Midbrain (tissue), 1 donor: ENCODE measurements at places on chromosomes 7 and 10.

- DNase-seq: no peak
Measured at GRCh38 chr7:157054927-157055326, 44.5 kb upstream of the MNX1 start.

DNA sequence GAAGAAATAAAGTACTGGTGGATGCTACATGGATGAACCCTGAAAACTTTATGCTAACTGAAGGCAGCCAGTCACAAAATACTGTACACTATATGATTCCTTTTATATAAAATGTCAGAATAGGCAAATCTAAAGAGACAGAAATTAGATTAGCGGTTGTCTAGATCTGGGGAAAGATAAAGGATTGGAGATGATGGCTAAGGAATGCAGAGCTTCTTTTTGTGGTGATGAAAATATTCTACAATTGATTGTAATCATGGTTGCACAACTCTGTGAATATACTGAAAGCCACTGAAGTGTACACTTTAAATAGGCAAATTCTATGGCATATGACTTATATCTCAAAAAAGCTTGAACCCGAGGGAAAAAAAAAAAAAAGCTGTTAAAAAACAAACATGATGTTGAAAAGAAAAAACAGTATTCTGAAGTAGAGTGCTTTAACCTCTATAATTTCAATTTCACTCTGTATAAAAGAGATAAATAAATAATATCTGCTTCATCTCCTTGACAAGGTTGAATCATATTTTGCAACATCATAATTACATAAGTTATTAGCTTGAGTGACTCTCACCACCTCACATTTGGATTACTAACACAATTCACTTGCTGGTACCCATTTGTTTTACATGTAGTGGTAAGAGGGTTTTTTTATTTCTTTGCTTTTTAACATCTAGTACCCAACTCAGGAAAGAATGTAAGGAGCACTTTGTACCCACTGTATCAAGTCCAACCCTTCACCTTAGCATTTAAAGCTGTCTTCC, 2.8 kb upstream of the GNAI1 start:
- DNase-seq: no peak

GRCh38 chr7:24980534-24981170, 674 bp upstream of the OSBPL3 start:
- DNase-seq: no peak

DNA sequence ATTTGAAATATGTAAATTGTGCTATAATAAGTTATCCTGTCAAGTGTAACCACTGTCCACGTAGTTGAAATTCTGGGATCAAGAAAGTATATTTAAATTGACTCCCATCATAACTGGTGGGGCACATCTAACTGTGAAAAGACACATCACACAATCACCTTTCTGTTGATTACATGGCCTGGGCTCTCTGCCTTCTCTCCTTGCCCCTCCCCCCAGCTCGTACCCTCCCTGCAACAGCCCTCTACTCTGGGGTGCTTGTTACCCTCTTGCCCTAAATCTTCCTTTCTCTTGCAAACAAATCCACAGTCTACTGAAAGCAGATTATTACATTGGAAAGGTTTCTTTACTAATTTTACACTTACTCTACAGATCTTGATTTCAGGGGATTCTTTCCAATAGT, 56.3 kb downstream of the CCDC186 start:
- DNase-seq: no peak

- no peak for DNase-seq
Measured at GRCh38 chr10:80323311-80323710, 33.2 kb downstream of the DYDC1 start.

- DNase-seq: no peak
Measured at GRCh38 chr10:77157248-77158019, 480.2 kb downstream of the KCNMA1 start.

DNA sequence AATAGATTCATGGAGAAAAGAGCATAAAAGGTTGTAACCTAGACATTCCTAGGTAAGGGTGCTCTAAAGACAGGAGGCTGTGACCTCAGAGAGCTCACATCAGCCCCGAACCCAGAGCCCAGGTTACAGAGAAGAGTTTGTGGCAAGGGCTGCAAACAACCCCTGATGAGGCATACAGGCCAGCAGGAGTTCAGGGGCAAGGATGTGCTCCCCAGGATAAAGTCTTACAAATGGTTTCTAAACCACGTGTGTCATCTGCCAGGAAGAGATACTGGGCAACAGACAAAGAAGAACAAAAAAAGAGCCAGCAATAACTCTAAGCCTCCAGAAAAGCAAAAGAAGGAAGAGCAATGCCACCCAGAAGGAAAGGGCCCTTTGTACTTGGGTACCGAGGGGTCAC, 27.7 kb downstream of the NCAPG2 start:
- DNase-seq: no peak

DNA sequence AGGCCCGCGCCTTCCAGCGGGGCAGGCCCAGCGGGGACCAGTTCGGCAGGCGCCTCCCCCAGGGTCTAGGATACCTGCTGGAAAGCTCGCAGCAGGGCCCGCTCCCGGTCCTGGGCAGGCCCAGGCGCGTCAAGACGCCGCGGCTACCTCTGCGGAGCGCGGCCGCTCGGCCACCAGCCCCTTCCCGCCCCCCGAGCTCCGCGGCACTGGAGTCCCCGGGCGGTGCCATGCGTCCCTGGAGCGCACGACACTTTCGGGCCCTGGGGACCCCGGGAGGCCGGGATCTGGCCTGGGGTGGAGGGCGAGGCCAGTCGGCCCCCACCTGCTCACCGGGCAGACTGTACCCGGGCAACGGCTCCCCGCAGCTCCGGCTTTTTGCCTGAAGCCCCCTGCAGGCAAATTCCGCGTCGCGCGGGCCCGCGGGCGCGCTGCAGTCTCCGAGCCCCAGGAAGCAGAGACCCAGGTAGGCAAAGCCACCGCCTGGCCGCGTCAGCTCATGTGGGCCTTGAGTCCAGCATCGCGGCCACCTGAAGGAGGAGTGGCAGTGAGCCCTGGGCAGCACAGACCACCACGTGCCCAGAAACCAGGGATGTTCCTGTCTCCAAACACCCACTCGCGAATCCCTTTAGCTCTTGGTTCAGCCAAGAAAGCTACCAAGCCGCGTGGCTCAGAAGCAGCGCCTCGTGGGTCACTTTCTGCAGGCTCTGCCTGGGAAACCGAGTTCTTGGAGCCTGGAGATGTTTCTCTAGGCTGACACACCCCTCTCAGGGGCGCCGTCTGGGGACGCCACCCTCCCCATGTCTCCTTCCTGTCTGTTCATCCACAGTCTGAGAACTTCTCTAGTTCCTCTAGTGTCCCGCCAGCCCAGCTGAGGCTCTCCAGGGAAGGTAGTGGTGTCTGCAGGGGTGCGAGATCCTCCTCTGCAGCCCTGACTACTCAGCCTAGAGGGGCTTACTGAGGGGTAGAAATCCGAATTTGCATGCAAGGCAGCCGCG, 46.1 kb upstream of the APBB1IP start:
- peak; percentile 19 for DNase-seq

- no peak for DNase-seq
Measured at GRCh38 chr7:158403013-158403821, 184.4 kb downstream of the PTPRN2 start.

- DNase-seq: peak; percentile 75
Measured at GRCh38 chr7:73721377-73721817, 1.9 kb upstream of the STX1A start.

DNA sequence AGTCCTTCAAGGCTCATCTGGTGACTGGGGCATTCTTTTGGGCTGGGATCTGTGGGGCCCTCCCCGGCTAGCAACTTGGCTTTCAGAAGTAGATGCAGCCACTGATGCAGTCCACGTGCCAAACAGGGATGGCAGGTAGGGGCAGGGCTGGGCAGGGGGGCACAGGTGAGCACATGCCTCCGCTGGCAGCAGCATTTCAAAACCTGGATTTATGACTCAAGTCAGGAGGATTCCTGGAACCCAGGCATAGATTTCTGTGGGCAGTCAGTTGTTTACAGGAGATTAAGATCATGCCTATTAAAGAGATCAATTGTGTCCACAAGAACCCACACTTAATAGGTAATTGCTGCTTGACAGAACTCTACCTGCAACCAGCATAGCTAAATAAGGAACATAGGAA, 839 bp upstream of the HABP2 start:
- no peak for DNase-seq

GRCh38 chr7:103683348-103683747, 237.3 kb upstream of the SLC26A5 start:
- no peak for DNase-seq

GRCh38 chr10:71830726-71831125, 20.3 kb downstream of the PSAP start:
- DNase-seq: no peak

DNA sequence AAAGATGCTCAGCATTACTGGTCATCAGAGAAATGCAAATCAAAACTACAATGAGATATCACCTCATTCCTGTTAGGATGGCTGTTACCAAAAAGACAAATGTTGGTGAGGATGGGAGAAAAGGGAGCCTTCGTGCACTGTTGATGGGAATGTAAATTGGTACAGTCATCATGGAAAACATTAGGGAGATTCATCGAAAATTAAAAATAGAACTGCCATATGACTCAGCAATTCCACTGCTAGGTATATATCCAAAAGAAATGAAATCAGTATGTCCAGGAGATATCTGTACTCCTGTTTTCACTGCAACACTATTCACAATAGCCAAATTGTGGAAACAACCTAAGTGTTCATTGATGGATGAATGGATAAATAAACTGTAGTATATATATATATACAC, 228.1 kb downstream of the ACTR3B start:
- no peak for DNase-seq

DNA sequence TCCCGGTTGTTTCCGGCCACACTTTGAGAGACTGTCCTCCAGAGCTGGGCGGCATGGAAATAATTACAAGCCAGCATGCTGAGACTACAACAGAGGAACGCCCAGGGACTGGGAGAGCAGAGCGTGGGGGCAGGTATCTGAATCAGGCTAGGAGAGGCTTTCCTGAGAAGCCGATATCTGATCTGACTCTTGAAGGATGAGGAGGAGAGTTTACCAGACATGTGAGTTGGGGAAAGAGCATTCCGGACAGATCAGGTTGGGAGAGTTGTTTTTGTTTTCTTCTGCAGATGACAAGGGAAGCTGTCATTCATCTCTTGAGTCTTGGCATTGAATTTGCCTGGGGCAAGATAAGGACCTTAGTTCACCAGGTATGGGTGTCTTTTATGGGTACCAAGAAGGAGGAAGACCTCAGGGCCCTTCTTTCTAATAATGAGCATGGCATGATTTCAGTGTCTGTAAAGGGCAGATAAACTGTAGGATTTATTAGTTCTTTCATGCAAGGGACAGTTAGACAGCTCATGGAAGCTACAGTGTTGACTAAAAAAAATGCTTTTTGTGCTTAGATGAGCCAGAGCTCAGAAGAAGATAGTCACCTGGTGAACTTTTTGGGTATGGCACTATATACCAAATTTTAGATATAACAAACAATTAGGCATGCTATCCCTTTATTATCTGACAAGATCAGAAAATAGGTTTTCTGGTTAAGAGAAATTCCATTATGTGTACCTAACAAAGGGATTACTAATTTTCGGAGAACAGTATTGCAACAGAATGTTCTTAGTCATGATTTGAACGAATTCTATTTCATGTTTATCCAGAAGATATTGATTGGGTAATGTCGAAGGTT, 36.2 kb downstream of the WBP1L start:
- no peak for DNase-seq

GRCh38 chr7:106659166-106659962, 1.6 kb downstream of the CCDC71L start:
- DNase-seq: no peak

- DNase-seq: no peak
Measured at GRCh38 chr7:157392256-157393037, 55.6 kb downstream of the DNAJB6 start.

DNA sequence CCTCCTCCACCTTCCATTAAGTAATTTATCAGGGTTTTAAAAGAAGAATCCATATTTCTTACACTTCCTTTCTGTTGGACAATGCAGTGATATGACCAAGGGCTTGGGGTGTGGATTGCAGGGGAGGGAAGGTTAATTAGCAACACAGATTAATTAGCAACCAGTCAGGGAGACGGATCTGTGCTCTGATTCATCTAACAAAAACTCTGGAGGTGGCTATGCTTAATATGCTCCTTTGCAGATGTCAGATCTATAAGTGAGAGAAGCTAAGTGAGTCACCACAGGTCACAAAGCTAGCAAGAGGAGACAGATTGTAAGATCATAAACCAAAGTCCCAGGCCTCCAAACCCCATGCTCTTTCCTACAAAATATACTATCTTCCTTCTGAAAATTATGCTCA, 178.8 kb upstream of the ITGB1 start:
- DNase-seq: no peak

DNA sequence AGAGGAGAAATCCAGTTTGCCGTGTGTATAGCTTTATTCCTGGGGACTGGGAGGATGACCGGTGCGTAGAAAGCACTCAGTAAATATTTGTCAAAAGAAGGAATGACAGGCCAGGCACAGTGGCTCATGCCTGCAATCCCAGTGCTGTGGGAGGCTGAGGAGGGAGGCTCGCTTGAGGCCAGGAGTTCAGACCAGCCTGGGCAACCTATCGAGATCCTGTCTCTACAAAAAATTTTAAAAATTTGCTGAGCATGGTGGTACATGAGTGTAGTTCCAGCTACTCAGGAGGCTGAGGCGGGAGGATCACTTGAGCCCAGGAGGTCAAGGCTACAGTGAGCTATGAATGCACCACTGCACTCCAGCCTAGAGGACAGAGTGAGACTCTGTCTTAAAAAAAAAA, 15.8 kb downstream of the EPHB4 start:
- DNase-seq: no peak

- DNase-seq: no peak
Measured at GRCh38 chr10:63416376-63416775, 49.4 kb downstream of the JMJD1C start.

- DNase-seq: no peak
Measured at GRCh38 chr10:114420811-114421485, 16.6 kb upstream of the AFAP1L2 start.

DNA sequence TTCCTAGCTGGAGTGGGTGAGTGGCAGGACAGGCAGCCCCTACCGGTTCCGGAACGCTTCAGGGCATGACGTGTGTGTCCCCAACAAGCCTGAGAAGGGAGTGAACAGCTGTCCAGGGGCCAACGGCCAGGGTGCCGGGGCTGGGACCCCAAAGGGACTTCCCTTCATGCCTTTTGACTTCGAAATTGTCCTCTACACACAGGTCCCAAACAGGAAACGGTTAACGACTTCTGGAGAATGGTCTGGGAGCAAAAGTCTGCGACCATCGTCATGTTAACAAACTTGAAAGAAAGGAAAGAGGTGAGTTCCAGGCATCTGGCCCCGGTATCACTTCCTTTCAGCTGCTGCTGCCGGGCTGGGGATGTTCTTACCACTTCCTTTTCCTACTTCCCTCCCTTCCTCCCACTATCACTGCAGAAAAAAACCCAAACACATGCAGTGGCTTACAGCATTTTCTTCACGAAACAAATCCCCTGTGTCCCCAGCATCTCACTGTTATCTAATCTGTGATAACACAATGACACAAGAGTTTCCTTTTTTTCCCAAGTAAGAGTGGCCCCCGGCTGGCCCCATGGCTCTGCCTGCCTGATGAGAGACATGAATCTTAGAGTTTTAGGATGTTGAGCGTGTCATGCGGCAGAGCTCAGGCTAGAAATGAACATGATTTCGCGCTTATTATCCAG, 63.2 kb downstream of the MKI67 start:
- DNase-seq: peak; percentile 12

DNA sequence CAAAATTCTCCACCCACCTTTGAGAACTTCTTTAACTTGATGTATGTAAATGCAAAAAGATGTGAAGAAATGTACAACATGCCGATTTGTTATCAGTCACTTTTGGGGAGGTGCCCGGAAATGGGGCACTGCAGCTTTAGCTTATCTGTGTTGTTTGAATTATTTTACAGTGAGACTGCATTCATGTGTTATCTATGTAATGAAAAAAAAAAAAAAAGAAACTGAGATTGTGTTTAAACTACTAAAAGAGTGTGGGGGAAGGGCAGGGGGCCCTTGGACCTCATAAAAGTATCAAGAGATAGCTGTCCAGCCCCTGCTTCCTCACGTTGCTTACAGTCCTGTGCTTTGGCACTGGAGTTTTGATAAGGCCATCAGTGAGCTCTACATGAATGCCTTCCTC, 259.4 kb downstream of the STK31 start:
- DNase-seq: no peak
